ENCODE measurements at places on chromosomes 11 and 22.
A peak's percentile ranks its signal among the peaks of the same experiment; 100 is the strongest.

DNA sequence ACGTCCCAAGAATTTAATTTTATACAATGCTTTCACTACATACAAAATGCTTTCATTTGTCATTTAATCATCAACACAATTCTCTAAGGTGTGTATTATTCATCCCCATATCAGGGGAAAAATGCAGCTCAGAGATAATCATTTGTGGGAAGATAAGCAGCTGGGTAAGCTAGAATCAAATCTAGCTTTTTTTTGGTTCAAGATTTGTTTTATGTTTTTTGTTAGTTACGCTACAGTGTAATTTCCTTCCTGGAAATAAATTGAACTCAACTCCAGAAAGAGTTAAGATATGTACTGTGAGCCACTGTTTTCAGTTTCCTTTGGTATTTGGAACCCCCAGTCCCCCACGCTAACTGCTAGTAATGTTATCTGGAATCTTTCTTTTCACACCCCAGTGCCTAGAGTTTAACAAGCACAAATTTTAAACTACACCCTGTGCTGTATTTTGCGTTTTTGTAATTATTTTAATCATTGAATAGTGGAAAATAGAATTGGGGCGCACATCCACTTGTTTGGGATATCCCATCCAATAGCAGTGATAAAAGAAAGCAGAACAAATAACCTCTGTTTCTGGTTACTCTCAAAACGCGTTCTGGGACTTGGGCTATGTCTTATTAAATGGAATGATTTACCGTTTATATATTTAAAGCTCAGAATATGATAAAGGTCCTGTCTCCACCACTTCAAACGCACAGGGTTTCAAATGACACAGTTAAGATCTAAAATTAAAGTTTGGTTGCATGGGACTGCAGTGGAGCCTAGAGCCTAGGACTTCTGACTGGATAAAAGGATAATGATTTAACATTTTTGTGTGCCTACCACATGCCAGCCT is 2.1 kb upstream of the HSPA8 start:
- DNase-seq: no peak

GRCh38 chr11:127194521-127194920 is 194.0 kb upstream of the KIRREL3 start:
- DNase-seq: no peak

DNA sequence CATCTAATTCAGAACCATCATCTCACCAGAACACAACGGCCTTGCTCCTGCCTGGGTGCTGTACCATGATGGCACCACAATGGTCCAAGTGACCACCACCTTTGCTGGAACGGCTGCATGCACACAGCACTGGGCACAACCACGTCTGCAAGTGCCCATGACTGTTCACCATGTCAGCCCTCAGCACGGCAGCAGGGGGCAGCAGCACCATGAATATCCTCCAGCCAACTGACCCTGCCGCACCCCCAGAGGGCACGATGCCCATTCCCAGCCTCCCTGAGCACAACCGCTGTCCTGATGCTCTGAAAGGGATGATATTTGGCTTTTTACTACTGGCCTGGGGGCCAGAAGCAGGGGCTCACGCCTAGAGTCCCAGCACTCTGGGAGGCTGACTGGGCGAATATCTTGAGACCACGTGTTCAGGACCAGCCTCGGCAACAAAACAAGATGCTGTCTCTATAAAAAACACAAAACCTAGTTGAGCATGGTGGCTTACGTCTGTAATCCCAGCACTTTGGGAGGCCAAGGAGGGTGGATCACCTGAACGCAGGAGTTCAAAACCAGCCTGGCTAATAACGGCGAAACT is 25.7 kb downstream of the DRD4 start:
- peak; percentile 22 for DNase-seq

DNA sequence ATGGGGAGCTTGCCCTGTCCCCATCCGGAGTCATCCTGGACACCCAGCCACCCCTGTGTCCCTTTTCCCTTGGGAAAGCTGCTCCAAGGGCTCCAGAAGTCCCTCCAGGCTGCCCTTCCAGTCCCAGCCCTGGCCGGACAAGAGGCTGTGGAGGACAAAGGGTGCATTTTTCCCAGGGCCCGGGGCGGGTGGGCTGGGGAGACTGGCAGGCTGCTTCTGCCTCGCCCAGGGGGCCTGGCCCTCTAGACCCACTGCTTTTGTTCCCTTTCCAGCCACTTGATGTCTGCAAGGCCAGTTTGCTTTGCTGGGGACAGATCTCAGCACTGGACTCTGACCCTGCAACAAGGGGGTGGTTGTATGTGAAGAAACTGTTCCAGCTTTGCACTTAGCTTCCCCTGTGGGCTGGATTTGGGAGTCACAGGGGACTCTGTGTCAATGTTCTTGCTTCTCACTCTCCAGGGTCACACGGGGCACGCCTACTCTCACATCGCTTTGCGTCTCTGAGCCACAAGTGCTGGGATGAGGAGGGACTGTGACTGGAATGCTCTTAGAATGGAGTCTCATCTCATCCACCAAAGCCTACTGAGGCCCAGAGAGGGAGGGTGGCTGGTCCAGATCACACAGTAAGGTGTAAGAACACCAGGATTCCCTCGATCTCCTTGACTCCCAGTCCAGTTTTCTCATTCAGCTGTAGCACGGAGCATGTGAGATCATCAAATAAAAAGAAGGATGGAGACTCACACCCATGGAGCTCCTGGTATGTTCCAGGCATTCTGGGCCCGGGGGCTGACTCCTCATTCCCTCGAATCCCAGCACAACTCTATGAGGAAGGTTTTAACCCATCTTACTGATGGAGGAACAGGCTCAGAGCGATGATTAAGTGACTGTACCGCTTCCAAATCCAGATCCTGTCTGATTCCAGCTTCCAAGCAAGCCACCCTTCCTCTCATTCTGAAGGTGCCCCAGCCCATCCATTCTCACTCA is 59.9 kb downstream of the FBXO7 start:
- DNase-seq: no peak

DNA sequence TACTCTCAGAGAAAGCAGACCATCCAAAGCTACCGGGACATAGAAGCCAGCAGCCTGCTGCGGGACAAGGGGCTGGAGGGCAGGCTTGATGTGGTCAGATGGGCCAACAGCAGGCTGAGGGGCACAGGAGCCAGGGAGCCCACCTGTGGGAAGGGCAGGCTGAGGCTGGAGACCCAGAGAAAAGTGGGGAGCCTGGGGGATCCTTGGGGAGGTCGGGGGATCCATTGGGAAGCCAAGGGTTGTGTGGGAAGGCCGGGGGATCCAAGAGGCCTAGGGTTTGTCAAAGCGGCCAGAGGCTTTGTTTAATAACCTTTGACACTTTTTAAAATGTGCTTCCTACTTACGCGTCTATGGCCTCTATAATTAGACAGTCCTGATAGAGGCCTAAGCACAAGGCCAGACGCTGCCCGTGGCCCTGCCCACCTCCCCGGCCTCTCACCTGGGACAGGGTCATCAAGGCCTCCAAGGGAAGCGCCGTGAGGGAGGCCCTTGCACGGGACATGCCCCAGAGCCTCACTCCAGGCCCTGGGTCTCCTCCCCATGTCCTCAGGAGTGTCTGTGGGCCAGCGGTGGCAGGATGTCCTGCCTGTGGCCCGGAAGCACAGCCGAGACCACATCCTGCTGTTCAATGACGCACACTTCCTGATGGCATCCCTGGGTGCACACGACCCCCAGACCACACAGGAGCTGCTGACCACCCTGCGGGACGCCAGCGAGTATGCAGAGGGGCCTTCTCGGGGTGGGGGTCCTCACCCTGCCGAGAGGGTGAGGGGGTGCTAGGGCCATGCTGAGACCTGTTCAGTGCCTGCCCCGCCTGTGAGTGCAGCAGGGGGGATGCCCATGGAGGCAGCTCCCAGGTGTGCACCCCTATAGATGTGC is 8.6 kb upstream of the GTSE1 start:
- DNase-seq: peak; percentile 50

DNA sequence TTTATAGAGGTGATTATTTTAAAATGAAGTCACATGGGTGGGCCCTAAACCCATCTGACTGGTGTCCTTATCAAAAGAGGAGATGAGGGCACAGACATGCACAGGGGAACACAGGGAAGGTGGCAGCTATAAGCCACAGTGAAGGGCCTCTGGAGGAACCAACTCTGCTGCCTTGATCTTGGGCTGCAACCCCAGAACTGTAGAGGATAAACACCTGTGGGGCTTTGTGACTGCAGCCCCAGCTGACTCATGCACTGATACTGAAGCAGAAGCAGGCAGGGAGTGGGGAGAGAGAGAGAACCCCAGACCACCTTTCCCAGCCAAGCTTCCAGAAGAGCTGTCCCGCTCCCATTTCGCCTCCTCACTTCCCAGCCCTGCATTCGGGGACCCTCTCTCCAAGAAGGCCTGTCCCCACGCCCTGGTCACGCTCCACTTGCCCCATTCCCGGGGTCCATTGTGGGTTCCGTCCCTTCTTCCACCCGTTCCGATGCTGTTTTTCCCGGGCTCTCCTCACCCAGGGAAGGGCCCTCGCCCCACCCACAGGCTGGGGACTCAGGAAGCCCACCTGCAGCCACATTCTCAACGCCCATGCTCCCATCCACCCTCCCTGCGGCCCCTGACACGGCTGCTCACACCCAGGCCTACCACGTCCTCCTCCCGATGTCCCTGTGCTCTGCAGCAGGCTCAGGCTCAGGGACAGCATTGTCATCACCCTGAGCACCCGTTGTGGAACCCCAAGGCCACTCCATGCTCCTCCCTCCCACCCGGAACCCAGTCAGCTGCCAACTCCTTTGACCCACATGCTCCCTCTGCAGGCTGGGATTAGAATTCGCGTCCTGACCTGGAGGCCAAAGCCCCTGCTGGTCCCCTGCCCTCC is 90.8 kb upstream of the SHANK2 start:
- DNase-seq: no peak

DNA sequence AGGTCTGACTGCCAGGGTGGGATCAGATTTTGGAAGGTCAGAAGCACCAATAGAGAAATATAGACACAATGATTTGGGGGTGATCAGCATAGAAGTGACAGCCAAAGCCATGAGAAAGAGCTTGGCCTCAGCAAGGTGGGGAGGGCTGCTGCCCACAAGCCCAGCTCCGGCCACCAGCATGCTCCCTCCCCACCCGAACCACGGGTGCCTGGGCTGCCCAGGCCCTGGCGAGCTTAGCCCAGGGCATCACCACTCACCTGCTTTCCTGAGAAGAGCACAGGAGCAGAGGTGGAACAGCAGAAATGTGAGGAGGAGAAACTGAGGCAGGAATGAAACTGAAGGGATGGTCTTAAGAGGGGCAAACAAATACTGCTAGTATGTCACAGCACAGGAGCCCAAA is 48.8 kb downstream of the LRFN4 start:
- DNase-seq: no peak

GRCh38 chr11:32229576-32230240 is 138.8 kb downstream of the RCN1 start:
- no peak for DNase-seq

GRCh38 chr11:20109731-20110445 is 50.4 kb downstream of the DBX1 start:
- no peak for DNase-seq

- DNase-seq: no peak
Observed at GRCh38 chr22:44033287-44033686, 9.2 kb downstream of the PARVB start.

GRCh38 chr11:20912922-20913512 is 243.6 kb downstream of the NELL1 start:
- DNase-seq: no peak

- DNase-seq: no peak
Observed at GRCh38 chr22:48758881-48759875, 1068.5 kb downstream of the BRD1 start.

GRCh38 chr11:86179646-86180064 is 64.9 kb upstream of the EED start:
- no peak for DNase-seq

DNA sequence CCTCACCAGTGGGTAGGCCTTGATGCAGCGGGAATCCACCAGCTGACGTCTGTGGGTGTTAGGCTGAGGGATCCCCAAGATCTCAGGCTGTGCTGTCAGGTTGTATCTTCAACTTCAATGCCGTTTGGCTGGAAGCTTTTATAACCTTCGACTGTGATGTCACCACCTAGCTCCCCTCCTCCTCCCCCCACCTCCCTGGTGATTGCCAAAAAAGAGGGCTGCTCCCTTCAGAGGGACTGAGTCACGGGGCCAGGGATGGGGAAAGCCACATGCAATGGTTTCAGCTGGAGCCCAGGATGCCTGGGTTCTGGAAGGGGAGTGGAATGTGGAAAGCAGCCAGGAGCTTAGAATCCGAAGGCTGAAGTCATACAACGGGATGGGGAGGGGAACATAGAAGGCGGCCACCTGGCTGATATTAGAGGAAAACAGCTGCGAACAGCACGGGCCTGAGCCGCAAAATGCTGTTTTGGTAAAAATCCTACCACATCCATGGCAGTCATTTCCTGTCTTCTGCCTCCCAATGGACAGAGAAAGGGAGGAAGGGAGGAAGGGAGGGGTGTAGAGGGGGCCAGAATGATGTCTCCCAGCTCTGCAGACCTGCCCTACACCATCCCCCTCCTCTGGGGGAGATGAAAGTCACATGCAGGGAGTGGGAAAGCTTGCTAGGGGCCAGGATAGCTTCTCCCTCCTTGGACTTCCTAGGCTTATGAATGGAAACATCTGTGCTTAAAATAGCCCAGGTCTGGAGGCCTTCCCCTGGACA is at the start of gene LRRN4CL:
Gene LRRN4CL, minus strand, starts transcription at position 110 of the 763 bp plus-strand sequence. CDS start 1,022 bp downstream, outside the sequence.
- no peak for DNase-seq

DNA sequence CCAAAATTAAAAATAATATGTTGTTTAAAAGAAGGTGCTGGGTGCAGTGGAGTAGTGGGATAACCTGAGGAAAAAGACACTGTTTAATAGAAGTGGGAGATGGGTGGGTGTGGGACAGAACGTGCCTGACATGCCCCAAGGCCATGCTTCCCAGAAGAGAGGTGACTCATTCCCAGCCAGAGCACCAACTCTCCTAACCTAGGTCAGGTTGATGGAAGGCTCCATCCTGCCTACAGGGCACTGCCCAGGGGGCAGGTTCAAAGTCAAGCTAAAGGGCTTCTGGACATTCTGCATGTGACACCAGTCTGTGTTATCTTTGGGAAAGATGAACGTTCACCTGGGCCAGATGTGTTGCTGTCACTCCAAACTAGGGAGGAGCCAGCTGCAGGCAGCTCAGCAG is 453.1 kb downstream of the SOX6 start:
- DNase-seq: no peak

DNA sequence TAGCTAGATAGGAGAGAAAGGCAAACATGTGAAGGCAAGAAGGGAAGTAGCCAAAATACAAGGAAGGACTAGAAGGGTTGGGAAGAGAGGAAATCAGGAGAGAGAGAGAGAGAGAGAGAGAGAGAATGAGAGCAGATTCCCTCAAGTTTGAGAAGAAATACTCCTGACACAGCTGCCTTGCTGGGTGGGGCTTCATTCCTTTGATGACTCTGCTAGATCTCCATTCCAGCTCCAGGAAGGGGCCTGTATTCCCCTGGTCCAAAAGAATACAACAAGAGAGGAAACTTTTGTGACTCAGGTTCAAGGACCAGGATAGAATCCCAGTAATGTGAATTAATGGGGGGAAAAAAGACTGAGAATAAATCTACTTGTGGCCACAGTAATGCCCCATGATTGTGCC is 62.9 kb upstream of the SPON1 start:
- DNase-seq: no peak

DNA sequence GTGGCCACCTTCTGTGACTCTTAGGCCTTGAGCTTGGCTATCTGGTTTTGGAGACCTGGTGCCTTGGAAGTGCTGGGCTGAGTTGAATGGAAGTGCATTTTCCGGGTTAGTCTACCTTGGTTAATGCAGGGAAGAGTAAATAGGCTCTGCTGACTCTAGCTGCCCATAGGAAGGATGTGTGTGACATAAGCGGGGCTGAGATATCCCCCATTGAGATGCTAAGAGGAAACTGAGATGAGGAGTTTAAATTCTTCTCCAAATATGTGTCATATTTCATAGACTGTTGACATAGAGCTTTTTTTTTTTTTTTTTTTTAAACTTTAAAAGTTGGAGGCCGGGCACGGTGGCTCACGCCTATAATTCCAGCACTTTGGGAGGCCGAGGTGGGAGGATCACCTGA is 30.8 kb downstream of the ZNRF3 start:
- DNase-seq: no peak

- no peak for DNase-seq
Observed at GRCh38 chr11:46375392-46376101, 5.9 kb upstream of the MDK start.

Measured in effector memory CD8-positive, alpha-beta T cell (primary cell).